ENCODE measurements at places on chromosomes 3 and 15. TPM values are rescaled to one million over a fixed set of nuclear protein-coding genes. Genes with fewer than 3 reads are reported as not detected.

KLHL6 gene
- total RNA-seq = 40.6 TPM

CCRL2 gene
- total RNA-seq = 2.2 TPM

FSTL1 gene
- total RNA-seq = not detected

TERC gene
- total RNA-seq = 3.1 TPM

LINGO1 gene
- total RNA-seq = not detected

TTC21A gene
- total RNA-seq = 1.0 TPM

CCK gene
- not detected for total RNA-seq

TRH gene
- total RNA-seq = not detected

KBTBD12 gene
- total RNA-seq = not detected

SLC22A13 gene
- 0.78 TPM for total RNA-seq

- DNase-seq = no peak
- H3K4me1 ChIP-seq = peaks cover 86% of the 10 kb centered on the region
- peak within 1 kb of the TSS; percentile 27 for H3K4me3 ChIP-seq
- peak within 1 kb of the TSS; percentile 77 for H3K27ac ChIP-seq
- no peaks in the 10 kb centered on the region for H3K27me3 ChIP-seq
Measured at GRCh38 chr3:108296239-108296638, at the start of gene HHLA2. TSS of gene HHLA2 (plus strand) at chr3:108296548. CDS start at chr3:108351814, 55,266 bp downstream.

- no peak overlapping the region for H3K27ac ChIP-seq
- H3K36me3 ChIP-seq = no peaks in the 10 kb centered on the region
- peaks cover 9% of the 10 kb centered on the region for H3K27me3 ChIP-seq
- no peaks in the 10 kb centered on the region for H3K4me1 ChIP-seq
- no peak for DNase-seq
- H3K4me3 ChIP-seq = no peak overlapping the region
Measured at GRCh38 chr15:39151545-39151944, 429.3 kb upstream of the THBS1 start.

- H3K27ac ChIP-seq = no peak overlapping the region
- no peak for DNase-seq
- H3K27me3 ChIP-seq = no peaks in the 10 kb centered on the region
- H3K4me1 ChIP-seq = no peaks in the 10 kb centered on the region
- H3K4me3 ChIP-seq = no peak overlapping the region
- no peaks in the 10 kb centered on the region for H3K36me3 ChIP-seq
Measured at GRCh38 chr3:106957029-106957428, 420.2 kb upstream of the CCDC54 start.

- no peak for DNase-seq
- peaks cover 6% of the 10 kb centered on the region for H3K27me3 ChIP-seq
- no peak overlapping the region for H3K4me3 ChIP-seq
Measured at GRCh38 chr3:12750223-12750622, 8.8 kb downstream of the TMEM40 start.

- no peak overlapping the region for H3K27ac ChIP-seq
- no peaks in the 10 kb centered on the region for H3K36me3 ChIP-seq
- no peak overlapping the region for H3K4me3 ChIP-seq
- H3K27me3 ChIP-seq = peaks cover 65% of the 10 kb centered on the region
- peaks cover 15% of the 10 kb centered on the region for H3K4me1 ChIP-seq
Measured at GRCh38 chr3:128483657-128484403, 9.2 kb downstream of the GATA2 start.

GRCh38 chr3:130688697-130689470 is 57.7 kb downstream of the PIK3R4 start:
- no peaks in the 10 kb centered on the region for H3K27me3 ChIP-seq
- H3K4me1 ChIP-seq = peaks cover 8% of the 10 kb centered on the region
- no peak for DNase-seq
- H3K36me3 ChIP-seq = peaks cover 18% of the 10 kb centered on the region
- no peak overlapping the region for H3K4me3 ChIP-seq
- H3K27ac ChIP-seq = no peak overlapping the region

- H3K27ac ChIP-seq = peak overlapping the region; percentile 80
- H3K4me3 ChIP-seq = peak overlapping the region; percentile 62
- no peaks in the 10 kb centered on the region for H3K36me3 ChIP-seq
- peaks cover 52% of the 10 kb centered on the region for H3K27me3 ChIP-seq
- peaks cover 52% of the 10 kb centered on the region for H3K4me1 ChIP-seq
- no peak for DNase-seq
Measured at GRCh38 chr3:124639406-124640237, 90.6 kb upstream of the UMPS start.

- H3K27me3 ChIP-seq = no peaks in the 10 kb centered on the region
- H3K4me1 ChIP-seq = no peaks in the 10 kb centered on the region
- H3K4me3 ChIP-seq = no peak overlapping the region
- H3K27ac ChIP-seq = no peak overlapping the region
- no peaks in the 10 kb centered on the region for H3K36me3 ChIP-seq
Measured at GRCh38 chr3:56003129-56003528, 465.1 kb downstream of the ERC2 start.

DNA sequence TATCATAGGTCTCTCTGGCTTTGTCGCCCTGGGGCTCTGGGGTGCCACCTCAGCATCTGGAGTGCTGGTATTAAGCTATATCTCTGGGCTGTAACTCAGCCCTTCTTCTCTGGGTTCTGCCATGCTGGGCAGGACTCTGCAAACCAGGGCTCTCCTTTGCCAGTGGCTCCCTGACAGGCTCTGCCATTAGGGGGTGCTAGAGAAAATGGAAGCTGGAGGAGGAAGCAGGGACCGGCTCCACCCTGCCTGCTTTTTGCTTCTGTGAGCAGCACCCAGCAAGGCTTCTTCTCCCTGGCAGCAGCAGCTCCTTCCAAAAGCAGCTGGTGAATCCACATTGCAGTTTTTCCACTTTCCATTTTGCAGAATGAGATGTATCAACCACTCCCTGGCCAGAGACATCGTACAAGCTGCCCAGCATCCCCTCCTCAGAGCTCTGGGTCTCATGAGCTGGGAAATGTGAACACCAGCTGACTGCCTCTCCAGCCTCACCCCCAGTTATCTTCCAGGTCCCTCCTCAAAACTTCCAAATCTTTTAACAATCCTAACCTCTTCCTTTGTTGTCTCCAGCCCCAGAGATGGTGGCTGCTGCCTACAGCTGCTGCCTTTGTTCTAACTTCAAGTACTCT is 165.0 kb downstream of the ABHD5 start:
- no peaks in the 10 kb centered on the region for H3K36me3 ChIP-seq
- H3K4me3 ChIP-seq = no peak overlapping the region
- no peak overlapping the region for H3K27ac ChIP-seq
- H3K4me1 ChIP-seq = no peaks in the 10 kb centered on the region
- peak; percentile 25 for DNase-seq

GRCh38 chr15:77107068-77107467 is 36.2 kb upstream of the TSPAN3 start:
- H3K27me3 ChIP-seq = no peaks in the 10 kb centered on the region
- H3K4me1 ChIP-seq = no peaks in the 10 kb centered on the region
- no peaks in the 10 kb centered on the region for H3K36me3 ChIP-seq

GRCh38 chr3:194326968-194327217 is 24.2 kb downstream of the CPN2 start:
- H3K27me3 ChIP-seq = peaks cover 6% of the 10 kb centered on the region
- no peaks in the 10 kb centered on the region for H3K36me3 ChIP-seq
- no peaks in the 10 kb centered on the region for H3K4me1 ChIP-seq

GRCh38 chr3:38210141-38210757 is 44.9 kb downstream of the OXSR1 start:
- H3K4me3 ChIP-seq = peak overlapping the region; percentile 15
- peaks cover 61% of the 10 kb centered on the region for H3K4me1 ChIP-seq
- no peaks in the 10 kb centered on the region for H3K27me3 ChIP-seq
- H3K27ac ChIP-seq = peak overlapping the region; percentile 15

DNA sequence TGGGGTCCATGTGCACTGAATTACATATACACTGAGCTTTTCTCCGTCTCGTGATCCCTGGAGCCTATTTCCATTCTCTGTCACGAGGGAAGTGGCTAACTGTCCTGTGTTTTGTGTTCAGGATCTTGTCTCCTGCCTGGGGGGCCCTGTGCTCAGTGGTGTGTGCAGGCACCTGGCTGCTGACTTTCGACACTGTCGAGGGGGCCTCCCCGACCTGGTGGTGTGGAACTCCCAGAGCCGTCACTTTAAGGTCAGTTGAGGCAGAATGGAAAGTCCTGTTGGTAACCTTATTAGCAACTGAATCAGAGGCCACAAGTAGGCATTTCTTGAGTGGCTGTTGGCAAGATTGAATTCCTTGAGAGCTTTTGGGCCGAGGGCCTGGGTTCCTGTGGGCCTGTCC is 26.7 kb downstream of the FAN1 start:
- H3K4me1 ChIP-seq = peaks cover 12% of the 10 kb centered on the region
- no peak overlapping the region for H3K4me3 ChIP-seq
- no peak for DNase-seq
- peaks cover 34% of the 10 kb centered on the region for H3K36me3 ChIP-seq
- no peak overlapping the region for H3K27ac ChIP-seq

DNA sequence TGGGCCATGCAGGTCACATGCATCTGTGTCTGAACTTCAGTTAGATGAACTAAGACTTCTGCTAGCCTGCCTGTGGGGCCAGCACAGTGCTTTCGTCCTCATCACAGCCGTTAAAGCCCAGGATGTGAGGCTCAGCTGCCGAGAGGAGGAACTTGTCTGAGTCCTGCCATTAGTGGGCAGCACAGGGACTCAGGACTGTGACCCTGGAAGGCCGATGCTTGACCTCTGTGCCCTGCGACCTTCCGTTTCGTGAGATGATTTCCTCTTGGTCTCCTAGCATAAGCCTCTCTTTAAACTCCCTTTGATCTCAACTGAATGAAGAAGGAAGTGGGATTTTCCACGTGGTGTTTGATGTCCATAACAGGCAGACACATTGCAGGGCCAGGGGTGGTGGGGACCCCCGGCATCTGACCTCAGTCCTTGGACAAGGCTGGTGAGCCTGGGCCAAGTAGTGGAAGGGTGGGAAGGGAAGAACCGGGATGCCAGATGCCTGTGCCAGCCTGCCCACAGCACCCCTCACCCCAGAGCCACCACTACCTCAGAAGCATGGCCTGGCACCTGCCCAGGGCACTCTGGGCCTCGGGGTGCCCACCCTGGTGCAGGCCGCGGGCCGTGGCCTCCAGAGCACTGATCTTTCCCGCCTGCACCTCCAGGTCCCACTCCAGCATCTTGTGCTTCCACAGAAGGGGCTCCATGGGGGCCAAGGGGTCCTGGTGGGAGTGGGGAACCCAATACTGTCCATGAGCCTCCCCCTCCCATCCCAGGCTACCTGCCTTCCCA is 21.6 kb downstream of the PLA2G4B start:
- DNase-seq = no peak
- H3K27me3 ChIP-seq = no peaks in the 10 kb centered on the region
- H3K36me3 ChIP-seq = no peaks in the 10 kb centered on the region
- peaks cover 5% of the 10 kb centered on the region for H3K4me1 ChIP-seq
- no peak overlapping the region for H3K27ac ChIP-seq

DNA sequence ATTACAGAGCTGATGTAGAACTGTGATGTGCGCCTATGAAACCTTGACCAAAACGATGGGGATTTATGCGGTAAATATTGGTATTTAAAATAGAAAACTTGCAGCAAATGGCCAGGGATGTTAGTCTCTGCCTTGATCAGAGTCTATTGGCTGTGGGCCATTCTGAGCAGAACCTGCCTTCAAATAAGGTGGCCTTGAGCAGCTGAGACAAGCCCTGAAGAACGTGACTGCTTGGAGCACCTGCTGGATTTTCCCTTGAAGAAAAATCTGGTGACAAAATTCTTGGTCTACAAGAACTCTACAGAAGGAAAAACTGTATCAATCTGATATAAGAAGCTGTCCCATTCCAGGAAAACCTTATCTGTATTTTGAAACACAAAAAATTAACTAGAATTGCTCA is 820.1 kb upstream of the EPHA6 start:
- no peaks in the 10 kb centered on the region for H3K4me1 ChIP-seq
- DNase-seq = no peak
- H3K27me3 ChIP-seq = no peaks in the 10 kb centered on the region
- no peak overlapping the region for H3K4me3 ChIP-seq

- peak overlapping the region; percentile 91 for H3K27ac ChIP-seq
- peak overlapping the region; percentile 76 for H3K4me3 ChIP-seq
- H3K36me3 ChIP-seq = peaks cover 3% of the 10 kb centered on the region
Measured at GRCh38 chr15:45456212-45457106, 66.1 kb downstream of the SLC30A4 start.
